ENCODE measurements at places on chromosomes 2 and 18. TPM values are rescaled to one million over a fixed set of nuclear protein-coding genes. Genes with fewer than 3 reads are reported as not detected.

DNA sequence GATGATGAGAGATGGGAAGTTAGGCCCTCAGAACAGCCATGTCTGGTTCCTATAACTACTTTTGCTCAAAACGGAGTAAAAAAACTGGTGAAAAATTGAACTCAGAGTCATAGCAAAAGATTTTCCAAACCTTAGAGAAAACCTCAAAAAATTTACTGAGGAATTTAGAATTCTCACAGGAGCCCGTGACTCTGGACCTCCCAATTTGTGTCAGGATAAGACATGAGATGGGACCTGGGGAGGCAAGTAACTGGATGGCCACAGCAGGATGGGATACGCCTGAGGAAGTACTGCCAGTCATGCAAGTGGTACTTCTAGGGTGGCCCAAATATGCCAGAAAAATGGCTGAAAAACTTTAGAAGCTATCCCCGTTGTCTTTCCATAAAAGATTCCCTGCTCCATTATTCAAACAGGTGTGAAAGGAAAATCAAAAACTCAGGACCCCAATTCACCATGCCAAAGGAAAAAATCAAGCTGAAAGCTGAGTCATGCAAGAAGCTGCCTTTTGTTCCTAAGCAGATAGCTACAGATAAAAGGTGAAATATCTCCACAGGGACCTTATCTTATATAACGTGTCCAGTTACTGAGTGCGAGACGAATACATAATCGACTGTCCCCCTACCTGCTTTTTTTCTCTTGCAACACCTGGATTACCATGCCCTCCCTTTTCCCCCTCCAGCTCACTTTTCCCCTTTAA lies 34.1 kb upstream of the LIPG start:
- DNase-seq = no peak
- no peaks in the 10 kb centered on the region for H3K27me3 ChIP-seq
- no peak overlapping the region for H3K4me3 ChIP-seq

PSME4 gene
- 44.7 TPM for polyA plus RNA-seq

ST6GAL2 gene
- 13.4 TPM for polyA plus RNA-seq

SAG gene
- polyA plus RNA-seq = not detected

CGREF1 gene
- polyA plus RNA-seq = 3.5 TPM

- no peaks in the 10 kb centered on the region for H3K36me3 ChIP-seq
- H3K27ac ChIP-seq = no peak overlapping the region
- no peaks in the 10 kb centered on the region for H3K4me1 ChIP-seq
- no peaks in the 10 kb centered on the region for H3K27me3 ChIP-seq
- no peak for DNase-seq
- H3K4me3 ChIP-seq = no peak overlapping the region
These were observed 12.6 kb downstream of the LGALSL start for GRCh38 chr2:64466478-64467085.

Measured in GM23338 (cell line).